ENCODE measurements at places on chromosomes 13 and 19.

- DNase-seq: no peak
Measured at GRCh38 chr13:19181621-19182485, at the start of gene TUBA3C. Gene TUBA3C, minus strand, starts transcription at chr13:19181824. Its CDS starts 77 bp downstream, at chr13:19181747.

GRCh38 chr13:112690283-112690929 lies 568 bp downstream of the ATP11A start:
- no peak for DNase-seq

GRCh38 chr13:33313504-33313903 lies 27.9 kb upstream of the STARD13 start:
- no peak for DNase-seq

GRCh38 chr13:45063261-45063860 lies 56.9 kb upstream of the GTF2F2 start:
- DNase-seq: no peak

DNA sequence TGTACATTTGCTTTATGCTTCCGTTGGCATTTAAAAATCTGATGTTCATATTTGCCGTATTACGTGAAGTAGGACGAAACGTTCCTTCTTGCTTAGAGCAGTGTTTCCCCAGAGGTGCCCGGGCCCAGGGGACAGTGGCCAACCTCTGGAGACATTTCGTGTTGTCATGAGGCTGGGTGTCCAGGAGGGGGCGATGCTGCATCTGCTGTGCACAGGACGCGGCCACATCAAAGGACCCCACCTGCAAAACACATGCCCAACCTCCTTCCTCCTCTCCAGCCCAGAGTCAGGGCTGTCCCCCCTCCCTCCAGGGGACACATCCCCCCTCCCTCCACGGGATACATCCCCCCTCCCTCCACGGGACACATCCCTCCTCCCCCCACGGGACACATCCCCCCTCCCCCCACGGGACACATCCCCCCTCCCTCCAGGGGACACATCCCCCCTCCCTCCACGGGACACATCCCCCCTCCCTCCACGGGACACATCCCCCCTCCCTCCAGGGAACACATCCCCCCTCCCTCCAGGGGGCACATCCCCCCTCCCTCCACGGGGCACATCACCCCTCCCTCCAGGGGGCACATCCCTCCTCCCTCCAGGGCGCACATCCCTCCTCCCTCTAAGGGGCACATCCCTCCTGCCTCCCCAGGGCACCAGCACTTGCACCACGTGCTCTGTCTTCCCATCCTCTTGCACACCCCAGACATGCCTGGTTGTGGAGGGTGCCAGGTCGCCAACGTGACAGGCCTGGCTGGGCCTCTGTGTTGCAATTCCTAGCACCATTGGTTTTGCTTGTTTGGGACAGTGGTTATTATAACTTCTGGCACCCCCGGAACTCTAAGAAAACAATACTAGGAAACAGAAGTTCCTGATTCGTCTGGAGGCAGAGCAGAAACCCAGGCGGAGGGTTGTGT lies 46.7 kb downstream of the GAS6 start:
- DNase-seq: peak; percentile 79

DNA sequence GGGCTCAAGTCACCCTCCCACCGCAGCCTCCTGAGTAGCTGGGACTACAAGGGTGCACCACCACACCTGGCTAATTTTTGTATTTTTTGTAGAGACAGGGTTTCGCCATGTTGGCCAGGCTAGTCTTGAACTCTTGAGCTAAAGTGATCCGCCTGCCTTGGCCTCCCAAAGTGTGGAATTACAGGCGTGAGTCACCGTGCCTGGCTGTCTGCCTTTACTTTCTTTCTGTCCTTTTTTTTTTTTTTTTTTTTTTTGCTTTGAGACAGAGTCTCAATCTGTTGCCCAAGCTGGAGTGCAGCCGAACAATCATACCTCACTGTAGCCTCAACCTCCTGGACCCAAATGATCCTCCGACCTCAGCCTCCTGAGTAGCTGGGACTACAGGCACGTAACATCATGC lies 25.0 kb upstream of the OR1M1 start:
- no peak for DNase-seq

GRCh38 chr13:112003941-112004340 lies 63.0 kb upstream of the SOX1 start:
- DNase-seq: no peak

- no peak for DNase-seq
Measured at GRCh38 chr19:50796128-50796633, 6.0 kb downstream of the ACP4 start.

DNA sequence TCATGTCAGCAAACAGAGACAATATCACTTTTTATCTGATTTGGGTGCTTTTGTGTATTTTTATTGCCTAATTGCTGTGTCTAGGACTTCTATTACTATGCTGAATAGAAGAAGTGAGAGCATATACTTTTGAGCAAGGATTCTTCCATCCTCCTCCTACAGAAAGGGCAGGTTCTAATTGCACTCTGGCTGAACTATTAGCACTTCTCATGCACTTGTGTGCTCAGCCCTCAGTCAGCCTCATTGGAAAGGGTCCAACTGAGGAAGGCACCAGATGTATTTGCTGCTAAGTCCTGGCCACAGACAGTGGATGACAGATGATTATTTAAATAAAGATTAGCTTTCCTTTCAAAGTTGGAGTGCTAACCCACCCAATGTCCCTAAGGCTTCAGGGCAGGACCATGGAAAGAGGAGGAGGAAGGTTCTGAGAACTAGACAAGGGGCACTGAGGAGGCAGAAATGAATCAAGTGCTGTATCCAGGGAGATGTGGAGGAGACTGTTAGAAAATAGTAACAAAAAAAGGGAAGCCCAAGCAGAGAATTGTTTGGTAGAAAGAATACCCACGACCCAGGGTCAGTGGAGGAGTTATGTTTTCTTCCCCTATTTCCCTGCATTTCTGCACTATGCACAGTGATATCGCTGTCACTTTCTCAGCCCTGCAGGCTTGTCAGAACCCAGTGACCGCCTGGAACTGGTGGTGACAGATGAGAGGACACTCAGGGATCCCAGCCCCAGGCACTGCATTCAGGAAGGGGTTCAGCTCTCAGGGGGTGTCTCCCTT lies 8.0 kb downstream of the LILRB4 start:
- no peak for DNase-seq

- DNase-seq: no peak
Measured at GRCh38 chr13:46495651-46496050, 57.3 kb upstream of the LRCH1 start.

- no peak for DNase-seq
Measured at GRCh38 chr13:41827507-41828213, 133.2 kb downstream of the VWA8 start.

DNA sequence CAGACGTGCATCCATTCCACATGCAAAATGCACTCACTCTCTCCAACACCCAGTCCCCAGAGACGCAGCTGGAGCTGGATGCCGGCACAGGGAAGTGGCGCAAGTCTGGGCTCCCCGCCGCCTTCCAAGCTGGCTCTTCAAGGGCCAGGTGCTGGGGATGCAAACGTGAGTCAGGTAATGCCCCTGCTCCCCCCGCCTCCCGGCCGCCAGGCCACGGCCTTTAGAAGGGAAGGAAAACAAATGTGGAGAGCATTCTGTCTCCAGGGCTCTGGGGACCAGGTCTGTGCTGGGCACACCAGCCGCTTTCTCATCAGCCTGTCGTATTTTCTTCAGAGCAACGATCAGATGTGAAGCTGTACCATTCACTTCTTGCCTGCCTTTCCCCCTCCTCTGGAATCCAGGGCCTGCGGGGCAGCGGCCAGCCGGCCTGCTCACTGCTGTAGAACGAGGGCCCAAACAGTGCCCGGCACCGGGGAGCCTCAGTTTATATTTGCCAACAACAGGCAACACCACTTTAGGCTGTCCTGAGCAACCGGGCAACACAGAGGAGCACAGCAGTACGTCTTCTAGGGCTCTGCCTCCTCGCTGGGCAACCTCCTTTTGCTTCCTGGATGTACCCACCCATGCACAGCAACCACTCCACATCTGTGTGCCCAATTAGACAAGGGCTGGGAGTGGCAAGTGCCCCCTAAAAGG lies 3.8 kb downstream of the RAB20 start:
- DNase-seq: no peak

- no peak for DNase-seq
Measured at GRCh38 chr13:41970918-41971317, 10.0 kb upstream of the VWA8 start.

DNA sequence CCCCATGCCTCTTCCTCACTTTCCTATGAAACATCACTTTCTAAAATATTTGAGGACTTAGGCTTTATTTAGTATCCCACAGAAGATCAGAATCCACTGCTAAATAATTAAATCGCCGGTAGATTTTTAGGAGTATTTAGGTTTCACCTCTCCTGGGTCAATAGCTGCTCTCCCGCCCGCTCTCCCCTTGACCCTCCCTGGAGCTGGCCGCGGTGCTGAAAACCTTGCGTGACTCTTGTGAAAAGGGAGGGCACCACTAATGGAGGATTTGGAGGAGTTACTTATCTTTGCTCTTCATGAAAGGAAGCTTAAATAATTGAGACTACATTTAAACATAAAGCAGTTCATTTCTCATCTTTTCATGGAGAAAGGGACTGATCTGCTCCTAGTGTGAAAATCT lies 14.1 kb downstream of the POU4F1 start:
- no peak for DNase-seq

- DNase-seq: no peak
Measured at GRCh38 chr13:105974380-105974779, 561.1 kb downstream of the EFNB2 start.

DNA sequence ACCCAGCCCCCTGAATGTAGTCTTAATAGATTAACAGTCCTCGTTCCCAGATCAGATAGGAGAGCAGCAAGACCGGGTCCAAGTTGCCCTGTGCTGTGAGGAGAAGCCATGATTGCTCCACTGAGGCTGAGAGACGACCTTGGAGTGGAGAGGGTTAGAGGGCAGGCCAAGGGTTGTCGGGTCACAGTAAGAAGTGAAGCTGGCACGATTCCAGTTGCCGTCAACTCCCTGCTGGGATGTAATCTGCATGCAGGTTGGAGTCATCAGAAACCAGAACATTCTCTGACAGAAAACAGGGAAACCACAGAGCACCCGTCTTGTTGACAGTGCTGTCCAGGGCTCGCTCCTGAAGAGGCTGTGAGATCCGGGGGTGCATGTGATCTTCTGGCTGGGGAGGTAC lies 19.0 kb upstream of the ATP11A start:
- no peak for DNase-seq

DNA sequence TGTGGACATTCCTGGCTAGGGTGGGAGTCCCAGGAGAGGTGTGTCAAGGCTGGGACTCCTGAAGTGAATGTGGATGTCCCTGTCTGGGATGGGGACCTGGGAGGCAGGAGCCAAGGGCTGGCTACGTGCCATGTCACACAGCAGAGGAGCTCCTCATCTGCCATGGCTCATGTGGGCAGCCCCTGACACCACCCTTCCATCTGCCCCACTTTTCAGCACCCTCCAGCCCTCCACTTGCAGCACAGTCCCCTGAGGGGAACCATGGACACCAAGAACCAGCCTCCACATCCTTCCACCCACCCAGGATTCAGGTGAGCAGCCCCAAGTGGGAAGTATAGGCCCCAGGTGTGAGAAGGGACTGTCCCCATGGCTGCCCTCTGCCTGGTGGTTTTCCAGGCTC lies 1.7 kb downstream of the ZNF446 start:
- no peak for DNase-seq

- DNase-seq: no peak
Measured at GRCh38 chr13:25725104-25725503, 326.7 kb downstream of the SHISA2 start.

Measured in dorsolateral prefrontal cortex (tissue), 122 donors.